Activated naive CD4-positive, alpha-beta T cell (primary cell): ENCODE measurements at places on chromosomes 2 and 18.

GRCh38 chr2:138964418-138964817, 184.2 kb upstream of the NXPH2 start:
- DNase-seq: no peak

DNA sequence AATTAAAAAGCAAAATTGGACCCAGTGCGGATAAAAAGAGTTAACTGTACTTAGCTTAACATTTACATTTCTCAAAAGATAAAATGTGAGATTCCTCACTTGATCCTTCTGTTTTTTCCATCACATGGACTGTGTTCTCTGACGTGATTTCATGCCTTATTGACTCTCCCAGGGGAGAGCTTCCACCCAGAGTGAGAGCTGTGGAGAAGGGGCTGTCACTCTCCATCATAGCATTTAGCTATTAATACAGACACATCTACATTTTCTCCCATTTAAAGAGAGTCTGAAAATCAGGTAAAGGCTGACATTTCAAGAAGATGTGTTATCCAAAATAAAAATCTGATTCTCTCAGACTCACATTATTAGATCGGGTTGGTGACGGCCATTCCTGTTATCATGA, 493.8 kb downstream of the FBXO15 start:
- no peak for DNase-seq

- DNase-seq: no peak
These were observed 6.2 kb upstream of the EHD3 start for GRCh38 chr2:31227711-31228125.

- no peak for DNase-seq
These were observed 1.3 kb downstream of the SP9 start for GRCh38 chr2:174335988-174336500.

- no peak for DNase-seq
These were observed 48.7 kb downstream of the SOWAHC start for GRCh38 chr2:109662889-109663288.

- DNase-seq: no peak
These were observed 22.6 kb downstream of the ACSL3 start for GRCh38 chr2:222883420-222883819.

DNA sequence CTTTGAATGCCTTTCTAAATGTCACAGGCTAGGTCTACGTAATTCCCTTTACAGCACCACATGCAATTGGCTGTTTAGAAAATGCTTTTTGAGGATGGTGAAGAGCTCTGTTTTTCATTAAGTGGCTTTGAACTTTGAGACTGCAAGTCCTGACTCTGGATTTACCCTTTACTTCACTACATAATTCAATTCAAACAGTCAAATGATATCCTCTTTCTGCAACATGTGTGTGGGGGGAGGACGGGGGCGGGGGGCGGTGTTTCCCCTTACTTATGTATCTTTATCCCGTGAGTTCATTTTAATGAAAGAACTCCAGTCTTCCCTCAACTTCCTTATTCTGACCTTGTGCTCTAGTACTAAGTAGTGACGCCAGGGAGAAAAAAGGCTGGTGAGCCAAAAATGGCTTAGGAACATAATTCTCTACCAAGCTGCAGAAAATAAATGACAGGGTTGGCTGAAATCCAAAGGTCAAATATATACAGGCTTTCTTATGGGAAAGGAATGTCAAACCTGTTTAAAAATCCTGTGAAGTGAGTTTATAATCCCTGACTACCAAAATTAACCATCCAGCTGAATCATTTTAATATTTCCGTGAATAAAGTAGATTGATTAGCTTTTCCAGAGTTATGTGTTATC, 119.6 kb downstream of the SLC8A1 start:
- DNase-seq: no peak

DNA sequence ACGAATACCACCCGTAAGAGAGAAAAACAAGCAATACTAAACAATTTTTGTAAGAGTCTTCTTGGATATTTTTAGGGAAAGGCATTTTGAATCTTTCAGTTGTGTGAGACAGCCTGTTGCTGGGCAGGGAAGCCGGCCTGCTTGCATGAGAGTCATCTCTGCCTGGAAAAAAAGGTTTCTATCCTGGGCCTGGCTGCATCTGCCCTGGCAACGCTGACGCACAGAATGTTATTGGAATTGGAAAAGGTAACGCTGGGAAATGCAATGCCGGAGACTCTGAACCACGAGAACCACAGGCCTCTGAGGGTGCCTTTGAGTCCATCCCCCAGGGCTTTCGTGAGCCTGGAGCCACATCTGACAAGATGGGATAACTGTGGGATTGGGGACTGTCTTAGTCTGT, 17.9 kb upstream of the NPAS2 start:
- no peak for DNase-seq

GRCh38 chr2:185502351-185502750, 236.3 kb upstream of the FSIP2 start:
- DNase-seq: no peak

DNA sequence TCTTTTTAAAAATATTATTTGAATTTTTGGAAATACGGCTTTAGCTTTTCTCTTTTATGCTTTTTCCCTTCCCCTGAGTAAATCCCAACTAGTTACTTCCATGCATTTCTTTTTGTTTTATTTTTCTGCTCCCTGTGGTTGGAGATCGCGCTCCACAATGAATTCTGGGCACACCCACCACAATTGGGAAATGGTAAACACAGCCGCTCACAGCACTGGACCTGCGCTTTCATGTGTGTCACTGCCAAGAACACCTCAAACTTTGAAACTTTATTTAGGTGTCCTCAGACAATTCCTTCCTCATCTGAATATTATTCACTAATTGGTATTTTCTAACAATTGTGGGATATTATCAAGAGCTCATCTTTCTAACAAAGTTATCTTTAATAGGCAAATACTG, 82.8 kb upstream of the TMEM18 start:
- no peak for DNase-seq

DNA sequence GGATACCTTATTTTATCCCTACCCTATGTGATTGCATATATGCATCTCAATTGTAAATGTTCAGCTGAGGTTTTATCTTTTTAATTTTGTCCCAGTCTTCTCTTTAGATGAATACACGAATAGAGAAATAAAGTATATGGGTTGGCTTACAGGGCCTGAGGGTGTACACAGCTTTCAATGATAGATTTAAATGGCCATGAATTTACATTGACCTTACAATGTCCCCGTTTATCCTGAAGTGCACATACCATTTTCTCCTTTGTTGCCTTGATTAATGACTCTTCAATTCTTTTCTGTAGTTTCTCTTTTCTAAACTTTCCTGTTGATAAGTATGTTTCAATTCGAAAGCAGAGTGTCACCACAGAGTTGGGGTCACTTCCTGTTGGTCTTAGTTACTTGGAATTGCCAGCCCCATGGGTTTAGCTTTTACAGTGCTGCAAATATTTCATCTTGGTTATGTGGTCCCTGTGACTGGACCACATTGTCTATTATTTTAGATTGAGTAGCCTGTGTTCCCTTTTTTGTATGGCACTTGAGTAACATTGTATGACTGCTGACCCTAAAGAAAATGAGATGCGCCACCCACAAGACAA, 1616.3 kb upstream of the ACVR2A start:
- no peak for DNase-seq

DNA sequence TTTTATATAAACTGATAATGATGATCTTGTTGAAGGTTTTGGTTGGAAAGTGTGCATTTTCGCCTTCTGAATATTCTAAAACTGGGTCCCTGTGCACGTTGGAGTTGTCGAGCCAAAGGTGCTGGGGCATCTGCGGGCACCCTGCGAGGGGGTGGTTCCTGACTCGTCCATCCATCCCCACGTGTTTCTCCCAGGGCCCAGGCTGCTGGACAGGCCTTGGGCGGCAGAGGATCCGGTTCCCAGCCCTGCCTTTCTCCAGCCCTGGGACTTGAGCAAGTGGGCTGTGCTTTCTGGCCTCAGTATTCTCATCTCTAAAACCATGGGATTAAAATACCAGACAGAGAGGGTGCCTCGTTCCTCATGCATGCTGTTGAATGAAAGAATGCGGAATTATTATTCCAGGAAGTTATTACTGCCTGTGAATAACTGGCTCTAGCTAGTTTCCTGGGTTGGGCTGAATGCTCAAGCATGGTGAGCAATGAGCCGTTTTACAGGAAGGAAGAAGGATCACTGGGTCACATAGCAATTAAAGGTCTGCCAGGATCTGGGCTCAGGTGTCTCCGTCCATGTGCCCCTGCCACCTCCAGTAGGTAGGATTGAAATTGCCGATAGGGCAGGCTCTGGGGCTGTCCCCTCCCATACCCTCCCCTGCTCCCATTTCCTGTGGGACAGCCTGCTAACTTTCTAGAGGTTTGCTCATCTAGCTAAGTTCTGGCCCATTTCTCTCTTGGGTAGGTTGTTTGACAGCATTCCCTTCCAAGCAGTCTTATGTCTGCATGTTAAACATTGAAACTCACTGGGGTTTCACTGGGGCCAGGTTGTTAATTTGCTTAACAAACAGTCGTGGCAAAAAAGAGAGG, 77.2 kb upstream of the HS6ST1 start:
- DNase-seq: no peak

DNA sequence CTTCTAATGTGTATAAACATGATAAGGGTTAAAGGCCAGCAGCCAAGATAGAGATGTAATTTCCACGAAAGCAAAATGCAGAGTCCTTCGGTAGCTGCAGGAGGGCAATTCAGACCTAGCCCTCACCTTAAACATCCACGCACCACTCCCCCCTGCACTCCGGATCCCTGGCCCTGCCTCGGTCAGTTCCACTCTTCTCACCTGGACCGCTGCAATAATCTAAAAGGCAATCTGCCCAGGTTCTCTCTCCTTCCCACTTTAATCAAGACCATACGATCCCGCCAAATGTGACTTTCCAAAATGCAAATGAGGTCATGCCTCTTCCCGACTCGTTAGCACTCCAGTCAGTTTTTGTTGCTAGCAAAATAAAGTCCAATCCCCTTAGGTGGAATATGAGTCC, 485.2 kb downstream of the EIPR1 start:
- no peak for DNase-seq
